IMR-90 (cell line): ENCODE measurements at places on chromosomes 16 and 17.

DNA sequence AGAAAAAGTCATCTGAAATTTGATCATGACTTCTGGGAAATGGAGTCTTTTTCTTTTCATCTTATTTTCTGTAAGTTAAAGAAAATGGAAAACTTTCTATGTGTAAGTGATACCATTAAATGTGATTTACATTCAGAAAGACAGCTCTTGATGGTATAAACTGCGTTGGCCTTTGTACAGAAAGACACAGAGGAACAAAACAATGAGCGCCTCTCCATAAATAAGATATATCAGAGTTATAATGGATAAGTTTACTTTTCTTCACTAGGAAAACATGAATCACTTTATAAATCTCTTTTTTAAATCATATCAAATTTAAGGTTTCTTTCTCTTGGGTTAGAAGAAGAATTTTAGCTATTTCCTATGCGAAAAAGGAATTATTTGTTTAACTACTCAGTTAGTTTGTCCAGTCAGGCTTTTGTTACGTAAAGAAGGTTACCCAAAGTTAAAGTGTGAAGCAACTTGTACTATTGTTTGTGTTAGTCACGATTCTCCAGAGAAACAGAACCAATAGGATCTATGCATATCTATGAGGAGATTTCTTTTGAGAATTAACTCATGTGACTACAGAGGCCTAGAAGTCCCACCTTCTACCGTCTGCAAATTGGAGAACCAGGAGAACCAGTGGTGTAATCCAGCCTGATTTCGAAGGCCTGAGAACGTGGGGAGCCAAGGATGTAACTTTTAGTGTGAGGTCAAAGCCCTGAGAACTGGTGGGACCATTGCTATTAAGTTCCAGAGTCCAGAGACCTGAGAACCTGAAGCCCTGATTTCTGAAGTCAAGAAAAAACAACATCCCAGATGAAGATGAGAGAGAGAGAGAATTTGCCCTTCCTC lies 295.4 kb upstream of the KCNJ16 start:
- H3K4me1 ChIP-seq: peaks cover 2% of the 10 kb centered on the region; the same call in 1 of the 2 replicates
- H3K36me3 ChIP-seq: no peaks in the 10 kb centered on the region
- H3K4me3 ChIP-seq: no peak overlapping the region
- DNase-seq: peak; percentile 90

DNA sequence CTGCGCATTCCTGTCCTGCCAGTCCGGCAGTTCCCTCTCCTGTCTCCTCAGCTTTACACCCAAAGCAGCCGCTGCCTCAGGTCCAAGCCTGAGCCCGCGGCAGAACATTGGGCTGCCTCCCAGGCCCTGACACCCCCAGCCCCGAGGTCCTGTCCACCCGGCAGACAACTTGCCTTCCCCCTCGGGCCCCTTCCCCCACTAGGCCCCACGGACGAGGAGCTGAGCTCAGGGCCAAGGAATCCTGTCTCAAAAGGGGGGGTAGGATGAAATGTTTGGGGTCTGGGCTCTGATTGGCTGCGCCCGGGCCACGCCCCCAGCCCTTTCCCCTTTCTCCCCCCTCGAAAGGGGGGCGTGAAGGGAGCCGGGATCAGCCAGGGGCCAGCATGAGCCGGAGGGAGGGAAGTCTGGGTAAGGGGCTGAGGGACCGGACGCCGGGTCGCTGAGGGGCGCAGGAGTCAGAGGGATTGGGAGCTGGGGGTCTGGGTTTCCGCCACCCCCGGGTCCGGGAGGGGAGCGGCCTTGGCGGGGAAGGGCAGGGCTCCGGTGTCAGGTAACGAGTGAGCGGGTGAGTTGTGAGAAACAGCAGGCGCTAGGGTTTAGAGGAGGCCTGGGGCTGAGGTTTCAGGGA lies at the start of gene CTF1:
TSS of gene CTF1 (plus strand) at position 354 of the 628 bp plus-strand sequence. CDS start at position 384, 30 bp downstream.
- H3K4me3 ChIP-seq: peak within 1 kb of the TSS; percentile 62
- no peaks in the 10 kb centered on the region for H3K27me3 ChIP-seq
- peak within 1 kb of the TSS; percentile 99 for H3K27ac ChIP-seq
- peaks cover 23% of the 10 kb centered on the region for H3K4me1 ChIP-seq
- H3K36me3 ChIP-seq: peaks cover 4% of the 10 kb centered on the region; the same call in 1 of the 2 replicates

GRCh38 chr17:10616502-10617119 lies 40.5 kb downstream of the MYH3 start:
- DNase-seq: peak; percentile 61
- H3K36me3 ChIP-seq: no peaks in the 10 kb centered on the region

DNA sequence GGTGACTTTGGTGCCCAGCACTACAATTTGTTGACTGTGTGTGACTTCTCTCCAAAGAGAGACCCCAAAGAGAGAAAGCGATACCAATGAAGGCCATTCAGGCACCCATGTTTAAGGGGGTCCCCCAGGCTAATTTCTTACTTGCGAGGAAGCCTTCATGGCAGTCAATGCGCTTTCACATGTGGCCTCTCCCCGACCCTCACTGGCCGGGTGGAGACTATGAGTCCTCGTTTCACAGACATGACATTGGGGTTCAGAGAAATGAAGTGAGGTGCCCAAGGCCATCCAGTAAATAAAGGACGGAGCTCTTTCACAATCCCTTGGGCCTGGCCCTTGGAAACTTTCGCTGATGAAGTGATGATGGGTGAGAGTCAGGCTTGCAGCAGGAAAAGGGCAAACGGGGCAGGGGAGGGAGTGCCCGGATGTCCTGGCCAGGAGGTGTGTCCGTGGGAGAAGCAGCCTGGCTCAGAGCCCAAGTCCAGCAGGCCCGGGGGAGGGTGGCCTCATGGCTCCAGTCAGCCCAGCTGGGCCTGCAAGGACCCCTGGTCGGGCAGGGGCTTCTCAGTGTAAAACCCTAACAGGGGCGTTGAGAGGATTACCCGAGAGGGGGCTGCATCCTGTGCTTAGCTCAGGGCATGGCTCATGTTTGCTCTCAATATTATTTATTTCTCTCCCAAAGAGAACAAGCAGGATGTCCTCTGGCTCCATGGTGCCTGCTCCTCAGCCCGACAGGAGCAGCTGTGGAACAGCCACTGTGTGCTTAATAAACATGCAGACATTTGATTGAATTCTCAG lies 14.7 kb downstream of the TBX2 start:
- no peak for DNase-seq

DNA sequence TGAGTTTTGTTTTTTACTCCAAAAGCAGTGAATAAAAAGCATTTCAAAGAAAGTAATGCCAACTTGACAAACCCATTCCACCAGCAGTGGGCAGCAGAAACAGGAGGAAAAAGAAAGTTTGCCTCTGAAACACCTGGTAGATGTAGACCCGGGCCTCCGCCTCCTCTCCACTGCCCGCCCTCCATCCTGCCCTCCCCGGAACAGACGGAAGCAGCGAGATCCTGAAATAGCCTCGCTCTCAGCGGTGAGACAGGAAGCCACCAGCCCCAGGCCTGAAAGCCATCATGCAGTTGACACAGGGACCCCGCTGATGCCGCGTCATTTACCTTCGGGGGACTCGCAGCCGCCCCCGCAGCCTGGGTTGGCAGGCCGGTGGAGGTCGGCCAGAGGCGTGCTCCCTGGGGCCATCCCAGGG lies 67.8 kb downstream of the C16orf78 start:
- peaks cover 3% of the 10 kb centered on the region; the same call in 1 of the 2 replicates for H3K27me3 ChIP-seq
- H3K4me3 ChIP-seq: no peak overlapping the region
- no peaks in the 10 kb centered on the region for H3K36me3 ChIP-seq
- no peak for DNase-seq
- no peak overlapping the region for H3K27ac ChIP-seq
- H3K4me1 ChIP-seq: no peaks in the 10 kb centered on the region

GRCh38 chr17:27462714-27463113 lies 6.5 kb downstream of the KSR1 start:
- no peak for DNase-seq
- peaks cover 34% of the 10 kb centered on the region for H3K4me1 ChIP-seq
- H3K36me3 ChIP-seq: peaks cover 8% of the 10 kb centered on the region; the same call in 1 of the 2 replicates
- H3K4me3 ChIP-seq: no peak overlapping the region
- H3K27ac ChIP-seq: no peak overlapping the region

DNA sequence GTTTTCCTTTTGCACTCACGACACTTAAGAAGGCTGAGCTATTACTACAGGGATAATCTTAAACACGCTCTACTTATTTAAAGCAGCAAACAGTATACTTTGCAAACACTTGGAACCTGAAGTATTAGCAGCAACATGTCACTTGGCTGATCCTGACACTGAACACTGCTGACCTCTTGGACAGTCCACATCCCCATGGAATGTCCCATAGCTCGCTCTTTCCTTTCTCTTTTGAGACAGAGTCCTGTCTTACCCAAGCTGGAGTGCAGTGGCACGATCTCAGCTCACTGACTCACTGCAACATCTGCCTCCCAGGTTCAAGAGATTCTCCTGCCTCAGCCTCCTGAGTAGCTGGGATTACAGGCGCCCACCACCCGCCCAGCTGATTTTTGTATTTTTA lies 26.4 kb downstream of the SMYD4 start:
- DNase-seq: no peak
- peaks cover 23% of the 10 kb centered on the region for H3K36me3 ChIP-seq

- H3K4me1 ChIP-seq: no peaks in the 10 kb centered on the region
- 0 out of 2 replicates have a peak, but pooled peaks cover 1% of the 10 kb centered on the region for H3K36me3 ChIP-seq
- no peak for DNase-seq
- no peak overlapping the region for H3K4me3 ChIP-seq
Measured at GRCh38 chr17:72901657-72902056, 190.8 kb downstream of the SLC39A11 start.

- no peaks in the 10 kb centered on the region for H3K27me3 ChIP-seq
- peak; percentile 89 for DNase-seq
- peak overlapping the region; percentile 97 for H3K27ac ChIP-seq
- peaks cover 14% of the 10 kb centered on the region for H3K4me1 ChIP-seq
- no peaks in the 10 kb centered on the region for H3K36me3 ChIP-seq
Measured at GRCh38 chr16:77833921-77834634, 45.7 kb downstream of the VAT1L start.

DNA sequence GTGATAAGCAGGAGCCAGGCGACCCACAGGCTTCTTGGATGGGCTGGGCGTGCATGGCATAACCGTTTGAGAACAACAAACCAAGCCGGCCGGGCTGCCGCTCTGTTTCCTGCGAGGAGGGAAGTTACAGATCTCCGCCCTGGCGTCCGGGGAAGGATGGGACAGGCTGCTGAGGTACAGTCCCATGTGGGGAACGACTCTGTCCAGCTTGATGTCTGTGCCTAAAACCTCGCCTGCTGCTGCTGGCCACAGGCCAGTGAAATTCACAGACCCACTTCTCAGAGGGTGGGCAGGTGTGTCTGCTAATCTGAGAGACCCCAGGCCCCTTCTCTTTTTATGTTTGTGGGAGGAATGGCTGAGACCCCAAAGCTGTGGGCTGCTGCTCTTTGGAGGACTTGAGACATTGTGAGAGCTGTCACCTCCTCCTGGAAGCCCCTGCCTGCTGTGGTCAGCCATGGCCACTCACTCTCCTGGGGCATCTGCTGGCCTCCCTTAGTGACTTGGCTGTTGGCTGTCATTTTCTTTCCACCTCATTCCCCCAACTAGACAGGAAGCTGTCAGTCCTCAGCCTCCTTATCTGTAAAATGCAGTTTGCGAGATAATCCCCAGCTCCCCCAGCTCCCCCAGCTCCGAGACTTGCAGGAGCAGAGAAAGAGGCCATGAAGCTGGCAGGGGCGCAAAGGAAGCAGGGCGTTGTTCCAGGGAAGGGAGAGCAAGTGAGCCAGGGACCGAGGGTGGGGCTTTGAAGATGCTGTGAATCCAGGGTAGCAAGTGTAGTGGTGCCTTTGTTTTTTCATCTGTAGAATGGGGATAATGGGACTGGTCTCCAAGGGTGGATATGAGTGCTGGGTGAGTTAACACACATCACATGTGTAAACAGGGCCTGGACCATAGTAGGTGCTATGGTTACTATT lies 51.0 kb downstream of the CMIP start:
- no peaks in the 10 kb centered on the region for H3K27me3 ChIP-seq
- no peak for DNase-seq
- H3K36me3 ChIP-seq: peaks cover 3% of the 10 kb centered on the region; the same call in 1 of the 2 replicates
- peaks cover 24% of the 10 kb centered on the region for H3K4me1 ChIP-seq

DNA sequence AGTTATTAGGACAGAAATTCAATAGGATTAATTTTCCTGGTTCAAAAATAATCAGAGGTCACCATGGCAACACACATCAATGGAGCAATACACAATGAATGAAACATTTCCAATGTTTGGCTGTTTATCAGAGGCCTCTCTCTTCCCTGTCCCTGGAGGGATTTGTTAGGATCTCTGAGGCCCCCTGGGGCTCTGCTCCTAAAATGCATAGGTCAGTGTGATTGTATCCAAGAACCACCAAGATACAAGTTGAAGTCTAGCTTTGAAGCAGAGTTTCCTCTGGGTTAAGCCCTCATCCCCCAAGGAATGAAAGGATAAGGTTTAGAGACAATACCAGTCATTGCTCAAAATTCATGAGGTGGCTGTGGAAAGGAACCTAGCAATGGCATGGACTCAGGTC lies 561.2 kb upstream of the C16orf82 start:
- no peaks in the 10 kb centered on the region for H3K4me1 ChIP-seq
- DNase-seq: no peak
- no peak overlapping the region for H3K4me3 ChIP-seq
- H3K27ac ChIP-seq: no peak overlapping the region
- no peaks in the 10 kb centered on the region for H3K36me3 ChIP-seq
